ENCODE measurements at places on chromosomes 1 and 21.

DNA sequence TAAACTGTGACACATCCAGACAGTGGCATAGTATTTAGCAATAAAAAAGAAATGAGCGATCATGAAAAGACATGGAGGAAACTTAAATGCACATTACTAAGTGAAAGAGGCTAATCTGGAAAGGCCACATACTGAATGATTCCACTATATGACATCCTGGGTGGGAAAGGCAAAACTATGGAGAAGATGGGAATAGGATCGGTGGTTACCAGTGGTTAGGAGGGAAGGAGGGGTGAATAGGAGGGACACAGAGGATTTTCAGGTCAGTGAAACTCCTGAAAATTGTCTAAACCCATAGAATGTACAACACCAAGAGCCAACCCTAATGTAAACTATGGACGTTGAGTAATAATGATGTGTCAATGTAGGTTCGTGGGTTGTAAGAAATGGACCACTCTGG, 13.8 kb downstream of the AGT start:
- no peak for DNase-seq

- no peak for DNase-seq
These were observed 597.3 kb upstream of the ADGRL4 start for GRCh38 chr1:79603843-79604242.

DNA sequence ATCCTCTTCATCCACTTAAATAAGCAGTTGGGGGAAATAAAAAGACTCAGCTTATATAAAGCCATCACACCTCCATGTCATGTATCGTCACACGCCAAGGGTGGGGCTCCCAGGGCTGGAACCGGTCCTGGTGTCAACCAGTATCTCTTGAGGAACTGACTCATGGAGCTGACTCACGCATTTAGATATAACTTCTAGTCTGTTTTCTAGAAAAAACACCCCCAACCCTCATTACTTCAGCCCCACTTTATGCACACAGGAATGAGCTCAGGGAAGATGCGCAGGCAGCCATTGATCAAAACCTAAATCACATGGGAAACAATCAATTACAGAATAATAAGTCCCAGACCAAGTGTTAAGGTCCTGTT, 6.9 kb upstream of the IL22RA1 start:
- no peak for DNase-seq

DNA sequence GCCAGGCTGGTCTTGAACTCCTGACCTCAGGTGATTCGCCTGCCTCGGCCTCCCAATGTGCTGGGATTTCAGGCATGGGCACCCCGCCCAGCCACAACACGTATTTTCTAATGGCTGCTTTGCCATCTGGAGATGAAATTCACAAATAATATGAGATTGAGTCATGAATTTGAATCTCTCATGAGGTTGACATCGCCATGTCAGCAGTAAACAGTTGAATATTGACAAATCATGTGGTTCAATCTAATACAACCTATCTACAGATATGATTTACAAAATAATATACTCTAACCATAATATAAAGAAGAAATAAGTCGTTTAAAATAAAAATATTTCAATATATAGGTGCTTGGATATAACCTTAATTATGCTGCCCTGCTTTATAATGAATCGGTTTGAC, 42.1 kb downstream of the MYOM3 start:
- DNase-seq: no peak

GRCh38 chr1:65813956-65814355, 21.3 kb downstream of the PDE4B start:
- DNase-seq: no peak

GRCh38 chr1:19442154-19443096, 42.9 kb downstream of the CAPZB start:
- DNase-seq: no peak

DNA sequence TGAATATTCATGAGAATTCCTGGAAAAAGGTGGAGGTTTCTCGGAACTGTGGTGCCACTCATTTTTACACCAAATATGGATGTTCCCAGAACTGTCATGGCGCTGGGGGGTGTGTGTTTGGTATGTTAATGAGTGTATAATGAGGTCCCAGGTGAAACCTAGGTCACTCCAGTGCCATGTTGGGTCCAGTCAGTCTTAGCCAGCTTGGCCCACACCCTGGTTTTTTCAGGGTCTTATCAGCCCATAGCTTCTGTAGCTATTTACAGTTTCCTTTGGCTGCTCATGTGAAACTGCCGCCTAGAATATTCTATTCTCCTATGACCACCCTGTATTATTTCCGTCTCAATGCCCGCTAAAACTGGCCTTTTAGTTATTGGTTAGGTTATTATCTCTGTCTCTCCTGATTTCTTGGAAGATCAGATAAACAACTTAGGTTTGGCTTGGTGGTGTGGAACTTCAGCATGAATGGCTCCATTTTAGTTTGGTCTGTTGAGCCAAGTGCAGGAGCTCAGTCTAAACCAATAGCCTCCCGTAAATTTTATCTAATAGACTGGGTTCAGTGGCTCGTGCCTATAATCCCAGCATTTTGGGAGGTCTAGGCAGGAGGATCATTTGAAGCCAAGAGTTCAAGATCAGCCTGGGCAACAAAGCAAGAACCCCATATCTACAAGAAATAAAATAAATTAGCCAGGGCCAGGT, 42.1 kb upstream of the EDARADD start:
- DNase-seq: no peak

DNA sequence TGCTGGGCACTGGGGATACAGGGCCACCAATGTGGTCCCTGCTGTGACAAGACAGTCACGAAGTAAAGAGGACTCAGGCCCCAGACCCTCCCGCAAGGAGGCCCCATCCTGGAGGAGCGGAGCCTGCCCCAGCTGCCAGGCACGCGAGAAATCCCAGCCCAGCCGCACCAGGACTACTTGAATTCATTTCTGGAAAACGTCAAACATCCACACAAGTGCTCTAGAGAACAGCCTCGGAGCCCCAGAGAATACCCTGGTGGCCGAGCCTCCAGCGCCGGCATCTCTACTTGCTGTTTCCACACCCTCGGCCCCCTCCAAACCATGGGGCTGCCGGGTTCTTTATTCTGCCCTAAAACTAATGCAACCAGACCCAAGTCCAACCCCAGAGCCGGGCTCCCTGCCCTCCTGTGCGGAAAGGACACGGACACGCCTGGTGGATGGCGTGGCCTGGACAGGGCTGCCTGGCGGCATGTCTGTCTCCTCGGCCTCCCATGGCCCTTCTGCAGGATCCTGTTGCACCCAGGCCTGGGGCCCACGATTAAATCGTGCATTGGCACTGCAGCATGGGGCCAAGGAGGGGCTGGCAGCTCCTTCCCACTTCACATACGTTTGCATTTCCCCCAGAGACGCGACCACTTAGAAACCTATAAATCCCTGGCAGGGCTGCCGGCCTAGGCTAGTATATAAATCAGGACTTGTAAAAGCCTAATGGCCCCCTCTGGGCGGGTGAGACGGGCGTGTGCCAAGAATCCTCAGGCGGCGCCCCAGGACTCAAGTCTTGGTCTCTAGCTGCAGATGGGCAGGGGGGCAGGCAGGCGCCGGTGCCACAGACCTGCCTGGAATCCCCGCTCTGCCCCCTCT, 41.2 kb downstream of the DMRTB1 start:
- no peak for DNase-seq

DNA sequence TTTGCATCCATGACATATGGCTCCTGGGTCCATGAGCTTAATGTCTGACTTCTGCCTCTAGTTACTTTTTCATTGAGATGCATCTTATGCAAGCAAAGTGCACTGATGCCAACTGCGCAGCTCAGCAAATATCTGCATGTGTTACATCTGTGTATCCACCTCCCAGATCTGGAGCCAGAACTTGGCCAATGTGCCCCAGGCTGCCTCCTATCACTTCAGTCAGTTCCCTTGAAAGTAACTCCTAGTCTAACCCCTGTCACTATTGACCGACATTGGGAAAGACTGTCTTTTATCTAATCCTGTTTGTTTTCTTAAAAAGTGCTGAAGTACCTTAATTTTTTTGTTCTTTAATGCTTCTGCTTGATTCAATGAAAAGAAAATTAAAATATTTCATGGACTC, 19.3 kb upstream of the UBL4B start:
- DNase-seq: no peak

GRCh38 chr1:164693564-164694359, 134.8 kb downstream of the PBX1 start:
- no peak for DNase-seq

DNA sequence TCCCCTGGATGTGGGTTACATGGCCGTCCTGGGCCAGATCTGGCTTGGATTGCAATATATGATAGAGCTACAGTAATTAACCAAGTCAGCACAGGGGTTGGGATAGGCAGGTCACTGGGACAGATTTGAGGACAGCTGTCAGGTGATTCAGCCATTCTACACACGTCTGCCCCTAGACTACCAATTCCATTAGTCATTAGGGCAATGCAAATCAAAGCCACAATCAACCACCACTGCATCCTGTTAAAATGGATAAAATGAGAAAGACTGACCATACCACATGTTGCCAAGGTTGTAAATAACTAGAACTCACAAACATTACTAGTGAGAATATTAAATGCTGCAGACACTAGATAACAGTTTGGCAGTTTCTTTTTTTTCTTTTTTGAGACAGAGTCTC, 16.0 kb downstream of the C21orf58 start:
- DNase-seq: no peak

DNA sequence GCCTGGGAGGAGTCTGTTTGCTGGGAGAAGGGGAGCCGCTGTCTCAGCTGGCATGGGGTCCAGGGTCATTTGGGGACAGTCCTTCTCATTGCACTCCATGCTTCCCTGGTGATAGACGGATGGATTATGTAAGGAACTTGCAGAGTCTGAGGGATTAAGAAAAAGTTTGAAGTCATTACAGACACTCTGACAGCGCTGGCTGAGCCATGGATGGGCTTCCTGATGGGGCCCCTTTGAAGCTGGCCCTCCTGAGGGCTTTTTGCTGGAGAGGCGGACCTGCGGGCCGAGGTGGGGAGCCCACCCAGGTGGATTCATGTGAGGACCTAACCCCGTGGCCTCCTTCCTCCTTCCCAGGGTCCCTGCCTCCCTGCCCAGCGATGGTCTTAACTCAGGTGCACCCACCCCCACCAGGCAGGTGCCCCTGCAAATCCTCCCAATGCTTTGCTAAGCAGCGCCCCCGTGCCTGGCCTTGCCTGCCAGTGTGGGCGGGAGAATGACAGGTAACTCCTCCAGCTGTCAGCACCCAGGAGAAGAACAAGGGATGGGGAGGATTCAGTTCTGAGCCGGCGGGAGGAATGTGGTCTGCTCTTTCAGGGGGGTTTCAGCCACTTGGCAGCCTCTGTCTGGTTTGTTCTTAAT, 24.2 kb upstream of the C1orf174 start:
- no peak for DNase-seq

DNA sequence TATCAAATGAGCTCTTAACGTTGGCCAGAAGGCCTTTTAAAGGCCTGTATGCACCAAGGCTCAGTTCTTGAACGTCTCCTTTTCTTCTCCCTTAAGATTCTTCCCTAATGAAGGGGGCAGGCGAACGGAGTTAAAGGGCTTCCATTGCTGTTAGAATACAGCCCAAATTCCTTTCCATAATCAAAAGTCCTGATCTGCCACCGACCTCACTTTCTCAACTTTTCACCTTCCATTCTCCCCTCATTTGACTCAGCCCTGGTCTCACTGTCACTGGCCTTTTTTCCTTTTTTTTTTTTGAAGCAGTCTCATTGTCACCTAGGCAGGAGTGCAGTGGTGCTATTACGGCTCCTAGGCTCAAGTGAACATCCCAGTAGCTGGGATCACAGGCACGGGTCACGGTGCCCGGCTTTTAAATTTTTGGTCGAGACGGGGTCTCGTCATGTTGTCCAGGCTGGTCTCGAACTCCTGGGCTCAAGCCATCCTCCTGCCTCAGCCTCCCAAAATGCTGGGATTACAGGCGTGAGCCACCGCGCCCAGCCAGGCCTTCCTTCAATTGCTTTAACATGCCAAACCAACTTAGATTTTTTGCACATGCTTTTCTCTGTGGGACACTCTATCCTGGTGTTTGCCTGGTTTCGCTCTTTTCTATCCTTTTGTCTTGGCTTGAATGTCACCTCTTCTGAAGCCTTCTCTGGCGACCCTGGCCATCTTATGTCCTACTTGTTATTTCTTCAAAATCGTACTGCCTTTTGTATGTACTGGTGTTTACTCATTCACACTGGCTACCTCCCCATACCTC, 612 bp upstream of the CMPK1 start:
- no peak for DNase-seq

GRCh38 chr21:41972511-41973205, 18.8 kb upstream of the C2CD2 start:
- DNase-seq: no peak

- no peak for DNase-seq
These were observed 47.1 kb downstream of the PRDM16 start for GRCh38 chr1:3116150-3116510.

DNA sequence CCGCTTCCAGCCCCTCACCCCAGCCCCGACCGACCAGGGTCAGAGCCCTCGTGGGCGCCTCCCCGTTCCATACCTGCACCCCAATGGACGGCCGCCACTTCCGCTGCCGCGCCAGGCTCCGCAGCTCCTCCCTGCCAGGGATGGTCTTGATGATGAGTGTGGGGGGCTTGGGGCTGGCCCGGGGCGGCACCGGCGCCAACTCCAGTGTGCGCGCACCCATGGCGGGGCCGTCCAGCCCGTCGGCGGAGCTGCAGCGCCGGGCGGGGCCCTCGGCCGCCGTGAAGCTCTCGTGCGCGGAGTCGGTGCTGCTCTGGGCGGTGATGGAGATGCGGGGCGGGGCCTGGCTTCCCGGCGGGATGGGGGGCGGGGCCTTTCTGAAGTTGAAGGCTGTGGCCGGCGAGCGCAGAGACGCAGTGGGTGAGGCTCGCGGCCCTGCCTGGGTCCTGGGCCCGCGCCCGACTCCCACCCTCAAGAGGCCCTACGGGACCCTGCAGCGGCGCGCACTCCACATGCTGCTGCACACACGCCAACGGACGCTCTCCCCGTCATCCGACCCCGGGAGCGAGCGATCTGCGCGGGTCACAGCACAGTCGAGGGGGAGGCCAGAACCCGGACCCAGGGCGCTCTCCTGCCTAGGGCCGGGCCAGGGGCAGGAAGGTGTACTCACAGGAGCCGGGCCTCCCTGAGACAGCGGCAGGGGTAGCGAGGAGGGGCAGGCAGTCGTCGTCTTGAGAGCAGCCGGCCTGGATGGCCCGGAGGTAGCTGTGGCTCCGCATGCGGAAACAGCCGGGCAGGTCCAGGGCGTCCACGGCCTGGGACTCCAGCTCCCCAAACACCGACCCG, 26.1 kb upstream of the SMIM12 start:
- DNase-seq: no peak

DNA sequence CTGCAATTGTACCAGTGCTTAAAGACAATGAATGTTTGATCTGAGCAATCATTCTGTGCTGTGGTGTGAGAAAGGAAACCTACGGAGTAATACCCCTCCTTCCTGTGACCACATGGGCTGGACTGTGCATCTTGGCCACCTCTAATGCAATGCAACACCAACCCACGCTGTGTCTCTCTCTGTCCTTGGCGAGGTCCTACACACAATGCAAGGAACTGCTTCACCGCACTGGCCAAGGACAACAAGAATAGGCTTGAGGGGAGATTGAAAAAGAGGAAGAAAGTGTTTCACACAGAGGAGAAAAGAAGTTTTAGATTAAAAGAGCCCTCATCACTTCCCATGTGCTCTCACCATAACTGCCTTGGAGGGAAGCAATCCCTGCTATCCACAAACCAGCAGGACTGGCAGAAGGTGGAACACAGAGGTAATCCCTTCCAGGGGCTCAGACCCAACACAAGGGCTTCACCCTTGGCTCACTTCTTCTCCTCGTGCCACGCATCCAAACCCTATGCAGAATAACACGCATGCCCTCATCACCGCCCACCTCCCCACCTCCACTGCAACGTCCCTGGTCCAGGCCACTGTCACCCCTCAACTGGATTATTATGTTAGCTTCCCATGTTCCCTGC, 112.5 kb upstream of the ERG start:
- no peak for DNase-seq

GRCh38 chr1:241611736-241612135, 28.4 kb downstream of the CHML start:
- DNase-seq: no peak

- no peak for DNase-seq
These were observed 648.2 kb downstream of the SMYD3 start for GRCh38 chr1:245858722-245859492.

All from smooth muscle cell of the brain vasculature (primary cell).